Activated T-cell treated with anti-CD3 and anti-CD28 coated beads, Interleukin-2, amount 50 U/mL, for 24 hours (primary cell): ENCODE measurements at places on chromosomes 4 and X.

DNA sequence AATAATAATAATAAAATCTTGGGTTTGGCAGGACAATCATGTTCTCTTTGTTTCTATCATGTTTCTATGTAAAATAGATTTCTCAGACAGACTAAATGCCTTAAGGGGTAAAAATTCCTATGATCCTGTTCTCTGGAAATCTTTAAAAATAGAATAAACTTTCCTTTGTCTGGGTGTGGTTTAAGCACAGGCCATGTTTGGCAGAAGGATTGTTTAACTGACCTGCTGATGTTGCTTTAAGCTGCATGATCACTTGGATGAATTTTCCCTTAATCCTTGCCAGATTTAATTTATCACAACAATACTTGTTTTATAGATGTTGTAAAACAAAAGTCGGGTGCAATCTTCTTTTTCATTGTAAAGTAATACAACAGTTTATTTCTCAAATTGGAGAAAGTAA is 341.7 kb upstream of the FAT1 start:
- DNase-seq, result no peak

GRCh38 chr4:170047771-170048354 is 21.7 kb upstream of the MFAP3L start:
- DNase-seq, result peak; percentile 43

DNA sequence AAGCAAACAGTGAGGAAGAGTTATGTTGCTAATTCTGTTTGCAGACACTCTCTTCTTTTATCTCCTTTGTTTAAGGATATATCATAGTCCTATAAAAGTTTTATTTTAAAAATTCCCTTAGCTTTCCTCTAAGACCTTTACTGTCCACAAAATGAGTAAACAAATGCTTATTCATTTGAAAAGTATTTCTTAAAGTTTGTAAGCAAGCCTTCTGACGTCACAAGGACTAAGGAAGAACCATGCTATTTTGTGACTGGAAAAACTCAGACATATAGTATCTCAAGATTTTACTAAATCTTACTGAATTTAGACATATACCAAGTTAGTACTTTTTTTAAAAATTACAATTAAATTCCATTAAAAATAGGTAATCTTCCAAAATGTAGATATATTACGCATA is 5.2 kb upstream of the RBMXL3 start:
- no peak for DNase-seq

DNA sequence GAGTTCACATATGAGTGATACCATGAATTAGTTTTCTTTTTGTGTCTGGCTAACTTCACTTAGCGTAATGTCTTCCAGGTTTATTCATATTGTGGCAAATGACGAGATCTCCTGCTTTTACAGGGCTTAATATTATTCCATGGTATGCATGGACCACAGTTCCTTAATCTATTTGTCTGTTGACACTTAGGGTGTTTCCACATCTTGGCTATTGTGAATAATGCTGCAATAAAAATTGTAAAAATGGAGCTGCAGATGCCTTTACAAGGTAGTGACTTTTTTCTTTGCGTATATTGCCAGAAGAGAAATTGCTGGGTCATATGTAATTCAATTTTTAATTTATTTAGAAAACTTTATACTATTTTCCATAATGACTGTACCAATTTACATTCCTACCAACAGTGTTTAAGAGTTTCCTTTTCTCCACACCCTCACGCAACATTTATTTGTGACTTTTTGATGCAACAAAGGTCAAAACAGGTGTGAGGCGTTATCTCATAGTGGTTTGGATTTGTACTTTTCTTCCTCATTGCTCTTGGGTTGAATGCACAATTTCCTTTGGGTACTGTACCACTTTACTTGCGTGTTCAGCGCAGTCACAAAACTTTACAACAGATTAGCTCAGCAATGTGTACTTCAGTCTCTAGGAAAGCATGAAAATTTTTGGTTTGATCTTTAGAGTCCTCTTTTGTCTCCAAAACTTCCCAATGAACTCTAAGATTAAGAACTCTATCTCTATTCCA is 240.8 kb downstream of the PPARGC1A start:
- no peak for DNase-seq

- DNase-seq, result no peak
Measured at GRCh38 chr4:182886205-182886604, 31.0 kb downstream of the DCTD start.

GRCh38 chr4:10643600-10644425 is 40.8 kb downstream of the CLNK start:
- no peak for DNase-seq

DNA sequence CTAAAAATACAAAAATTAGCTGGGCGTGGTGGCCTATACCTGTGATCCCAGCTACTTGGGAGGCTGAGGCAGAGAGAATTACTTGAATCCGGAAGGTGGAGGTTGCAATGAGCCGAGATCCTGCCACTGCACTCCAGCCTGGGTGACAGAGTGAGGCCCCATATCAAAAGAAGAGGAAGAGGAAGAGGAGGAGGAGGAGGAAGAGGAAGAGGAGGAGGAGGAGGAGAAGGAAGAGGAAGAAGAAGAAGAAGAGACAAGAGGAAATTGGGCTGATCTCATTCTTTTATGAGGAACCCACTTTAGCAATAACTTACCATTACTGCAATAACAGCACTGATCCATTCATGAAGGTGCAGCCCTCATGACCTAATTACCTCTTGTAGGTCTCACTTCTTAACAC is 138.9 kb upstream of the GIMD1 start:
- DNase-seq, result no peak

DNA sequence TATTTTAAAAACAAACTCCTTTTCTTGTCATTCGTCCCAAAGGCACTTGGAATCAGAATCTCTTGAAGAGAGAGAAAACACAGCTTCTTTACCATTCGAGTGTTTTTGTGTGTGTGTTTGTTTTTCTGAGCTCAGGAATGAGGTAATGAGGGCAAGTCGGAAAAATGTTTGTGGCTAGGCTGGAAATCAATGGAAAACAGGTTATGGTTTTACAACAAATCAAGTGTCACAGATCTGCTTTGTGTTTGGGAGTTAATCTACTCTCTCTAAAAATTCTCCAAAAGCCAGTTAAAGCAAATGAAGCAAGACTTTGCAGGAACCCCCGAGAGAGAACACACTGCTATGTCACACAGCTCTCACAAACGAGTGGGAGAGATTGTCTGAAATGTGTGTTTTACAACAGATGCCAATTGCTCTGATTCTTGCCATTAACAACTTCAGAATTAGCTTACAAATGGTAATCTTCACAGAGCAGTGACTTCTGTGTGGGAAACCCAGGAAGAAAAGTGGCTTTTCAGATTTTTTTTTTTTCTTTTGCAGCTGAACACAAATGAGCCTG is 264.1 kb downstream of the CBLL2 start:
- no peak for DNase-seq

- no peak for DNase-seq
Measured at GRCh38 chr4:121692261-121692660, 4.5 kb downstream of the ANXA5 start.
